ENCODE measurements at places on chromosomes 5 and 9.
A peak's percentile ranks its signal among the peaks of the same experiment; 100 is the strongest.

- DNase-seq: no peak
These were observed 31.2 kb upstream of the CTNNA1 start for GRCh38 chr5:138721979-138722378.

DNA sequence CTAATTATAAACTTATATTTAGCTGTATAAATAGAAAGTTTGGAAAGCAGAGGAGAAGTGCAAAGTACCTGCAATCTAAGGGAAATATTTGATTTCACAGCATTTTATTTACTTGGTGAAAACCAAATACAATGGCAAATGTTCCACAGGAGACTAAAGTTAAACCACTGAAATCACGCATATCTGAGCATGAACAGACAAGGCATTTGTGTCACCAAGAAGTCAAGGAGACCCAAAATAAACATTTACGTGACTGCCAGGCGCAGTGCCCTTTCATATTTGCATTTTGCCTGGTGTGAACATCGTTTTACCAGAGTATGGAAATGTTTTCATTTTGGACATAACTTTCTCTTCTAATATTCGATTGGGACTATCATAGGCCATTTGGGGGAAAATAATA, 20.6 kb downstream of the UGCG start:
- DNase-seq: no peak

GRCh38 chr9:107953556-107954125, 464.1 kb upstream of the KLF4 start:
- no peak for DNase-seq

DNA sequence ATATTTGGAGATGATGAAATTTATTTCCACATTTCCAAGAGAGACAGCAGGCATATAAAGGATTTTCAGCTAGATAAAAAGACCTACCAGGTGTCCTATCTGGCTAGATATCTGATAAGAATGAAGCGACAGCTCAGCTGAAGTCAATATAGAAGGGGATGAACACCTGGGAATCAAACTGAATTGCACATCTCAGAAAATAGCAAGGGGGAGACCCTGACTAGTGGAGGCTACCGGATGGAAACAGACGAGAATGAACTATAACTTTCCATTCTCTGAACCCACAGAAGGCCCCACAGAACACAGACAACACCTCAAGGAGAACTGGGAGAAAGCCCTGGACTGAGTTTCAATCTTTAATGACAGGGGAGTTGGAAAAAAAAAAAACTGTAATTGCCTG, 51.1 kb downstream of the CPLANE1 start:
- no peak for DNase-seq

DNA sequence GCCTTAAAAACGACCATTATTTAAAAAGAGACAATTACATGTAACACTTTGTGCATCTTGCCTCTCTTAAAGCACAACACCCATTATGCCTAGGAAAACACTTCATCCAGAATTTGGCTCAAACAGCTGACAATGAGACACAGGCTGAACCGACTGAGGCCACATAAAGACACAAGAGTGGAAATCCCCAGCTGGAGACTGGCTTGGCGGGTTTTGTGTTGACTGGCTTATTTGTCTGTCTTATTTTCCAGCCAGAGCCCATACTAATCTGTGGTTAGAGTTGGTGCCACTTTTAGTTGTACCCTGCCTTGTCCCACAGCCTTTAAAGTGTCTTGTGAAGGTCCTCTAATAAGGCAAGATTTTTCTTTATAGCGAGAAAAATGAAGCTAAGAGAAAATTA, 21.2 kb downstream of the TRIM14 start:
- DNase-seq: peak; percentile 20

DNA sequence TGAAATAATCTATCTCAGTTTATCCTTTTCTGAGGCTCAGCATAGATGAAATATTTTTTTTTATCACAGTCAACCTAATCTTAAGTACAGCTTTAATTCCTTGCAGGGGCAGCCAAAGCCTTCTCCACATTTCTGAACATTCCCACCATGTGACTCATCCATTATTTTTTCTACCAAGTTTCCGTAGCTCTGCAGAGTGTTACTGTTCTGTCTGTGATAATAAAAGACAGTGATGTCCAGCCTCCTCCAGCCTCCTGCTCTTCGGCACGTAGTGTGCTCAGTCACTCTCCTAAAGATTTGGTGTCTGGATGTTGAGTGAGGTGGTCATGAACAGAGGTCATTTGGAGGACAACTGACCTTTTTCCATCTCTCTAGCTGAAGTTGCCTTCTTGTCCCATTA, 338.1 kb upstream of the ADAMTS16 start:
- no peak for DNase-seq

DNA sequence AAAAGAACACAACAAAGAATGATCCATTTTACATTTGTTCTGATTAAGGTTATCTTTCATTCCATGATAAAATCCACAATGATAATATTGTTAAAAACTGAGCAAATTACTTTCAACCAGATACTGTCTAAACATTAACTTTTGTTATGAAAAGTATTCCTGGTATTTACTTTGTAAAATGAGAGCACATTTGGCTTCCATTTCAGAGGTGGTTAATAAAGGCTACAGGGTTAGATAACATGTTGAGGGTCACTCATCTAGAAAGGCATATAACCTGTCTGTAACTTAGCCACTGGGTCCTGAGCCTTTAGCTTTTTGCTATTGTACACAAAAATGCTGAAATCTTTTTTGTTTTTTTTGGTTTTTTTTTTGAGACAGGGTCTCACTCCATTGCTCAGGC, 99.3 kb downstream of the ANXA2R start:
- no peak for DNase-seq

- no peak for DNase-seq
These were observed 198.8 kb downstream of the SEMA5A start for GRCh38 chr5:9347032-9347431.

DNA sequence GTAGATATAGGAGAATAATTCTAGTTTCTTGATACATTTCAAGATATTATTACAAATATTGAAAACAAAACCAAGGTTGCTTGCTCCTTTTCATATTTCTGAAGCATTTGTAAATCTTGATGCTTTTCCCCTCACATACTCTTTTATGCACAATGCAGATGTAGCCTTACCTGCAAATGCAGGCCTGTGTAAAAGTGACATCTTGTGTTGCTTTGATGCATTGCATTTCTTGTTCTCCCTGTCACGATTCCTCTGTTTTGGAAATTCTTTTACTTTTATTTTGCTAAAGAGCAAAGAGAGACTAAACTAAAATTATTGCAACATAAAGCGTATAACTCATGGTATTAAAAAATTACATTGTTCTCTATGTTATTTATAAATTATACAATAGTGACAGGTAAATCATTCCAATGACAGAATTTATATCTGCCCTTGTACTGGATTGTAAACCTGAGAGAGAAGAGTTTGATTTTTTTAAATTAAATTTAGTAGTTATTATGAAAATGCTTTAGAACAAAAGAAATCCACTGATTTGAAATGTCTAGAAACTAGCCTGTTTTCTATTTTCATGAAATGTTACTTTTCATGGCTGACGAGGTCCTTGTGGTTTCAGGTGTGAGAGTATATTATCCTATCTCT, 970.0 kb downstream of the MAT2B start:
- DNase-seq: peak; percentile 20

DNA sequence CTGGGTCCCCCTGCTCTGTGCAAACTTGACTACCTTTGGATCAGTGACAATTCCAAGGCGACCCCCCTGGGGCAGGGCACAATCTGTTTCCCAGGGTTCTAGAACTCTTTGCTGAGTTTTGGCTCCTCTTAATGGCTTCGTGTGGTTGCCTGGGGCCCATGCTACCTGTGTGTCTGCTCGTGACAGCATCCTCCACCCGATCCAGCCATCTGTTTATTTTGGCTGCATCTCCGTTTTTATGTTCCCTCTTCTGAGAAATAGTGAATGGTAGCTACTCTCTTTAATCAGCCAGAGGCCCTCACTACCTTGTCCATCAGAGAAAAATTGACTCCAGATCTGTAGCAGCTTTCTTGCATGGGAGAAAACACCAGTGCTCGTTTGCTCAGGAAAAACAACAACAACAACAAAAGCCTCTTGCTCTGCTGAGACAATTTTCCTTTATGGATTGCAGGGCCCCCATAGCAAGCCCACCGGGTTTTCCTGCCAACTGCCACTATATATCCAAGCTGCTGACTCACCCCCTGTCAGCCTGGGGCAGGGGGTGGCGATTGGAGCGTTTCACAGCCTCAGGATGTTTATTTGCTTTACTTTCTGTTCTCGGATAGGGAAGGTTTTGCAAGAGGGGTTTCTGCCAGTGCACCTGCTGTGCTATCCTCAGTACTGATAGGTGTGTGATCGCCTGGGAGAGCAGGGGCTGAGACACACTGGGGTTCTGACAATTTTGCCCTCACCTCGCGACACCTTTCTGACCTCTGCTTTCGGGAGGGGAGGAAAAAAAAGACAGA, 607.8 kb downstream of the BNC2 start:
- peak; percentile 3 for DNase-seq

DNA sequence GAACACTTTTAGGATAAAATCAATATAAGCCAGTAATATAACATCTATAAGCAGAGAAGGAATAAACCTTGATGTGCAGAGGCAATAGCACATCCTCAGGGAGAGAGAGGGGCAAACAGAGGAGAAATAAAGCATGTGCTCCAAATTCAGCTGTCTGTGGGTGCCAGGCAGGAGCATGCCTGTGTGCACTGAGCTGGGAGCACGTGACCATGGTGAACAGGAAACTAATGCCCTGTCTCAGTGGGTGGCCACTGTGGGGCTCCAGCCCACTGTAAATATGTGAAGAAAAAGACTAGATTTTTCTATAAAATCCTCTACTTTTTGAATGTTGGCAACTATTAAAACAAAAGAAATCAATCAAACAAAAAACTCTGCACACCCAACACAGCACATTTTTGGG, 55.3 kb downstream of the FYB1 start:
- DNase-seq: peak; percentile 12

GRCh38 chr9:36245906-36246305, 12.3 kb downstream of the GNE start:
- no peak for DNase-seq

- DNase-seq: no peak
These were observed 131.7 kb downstream of the PAPPA start for GRCh38 chr9:116285320-116285719.

DNA sequence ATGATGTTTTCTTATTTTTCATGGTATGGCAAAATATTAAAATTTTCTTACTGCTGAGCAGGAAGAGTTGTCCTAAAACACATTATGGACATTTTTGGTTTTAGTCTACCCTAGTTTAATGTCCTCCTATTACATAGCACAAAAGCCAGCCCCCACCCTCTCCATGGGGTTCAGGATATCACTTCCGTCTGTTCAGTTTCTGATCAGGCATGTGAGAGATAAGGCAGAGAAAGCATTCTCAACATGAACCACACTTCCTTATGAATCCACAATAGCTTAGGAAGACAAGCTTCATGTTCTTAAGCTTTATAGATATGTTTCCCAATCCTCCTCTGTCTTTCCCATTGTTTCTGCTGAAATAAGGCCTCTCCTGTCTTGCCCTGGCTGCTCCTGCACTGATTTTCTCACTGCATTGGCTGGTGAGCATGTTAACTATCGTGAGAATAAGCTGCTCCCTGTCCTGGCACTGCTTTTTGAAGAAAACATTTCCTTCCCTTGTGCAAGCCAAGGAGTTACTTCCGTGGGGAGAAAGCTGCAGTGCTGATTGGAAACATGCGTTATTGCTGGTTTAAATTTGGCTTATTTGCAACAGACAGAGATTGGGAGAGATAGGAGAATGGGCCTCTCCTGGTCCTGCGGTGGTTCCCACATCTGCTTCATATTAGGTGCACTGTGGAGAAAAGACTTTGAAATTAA, 260.3 kb upstream of the RPS23 start:
- no peak for DNase-seq

GRCh38 chr5:142263346-142263745, 61.5 kb downstream of the SPRY4 start:
- DNase-seq: no peak

- DNase-seq: no peak
These were observed 528.0 kb downstream of the BNC2 start for GRCh38 chr9:16342246-16343020.

DNA sequence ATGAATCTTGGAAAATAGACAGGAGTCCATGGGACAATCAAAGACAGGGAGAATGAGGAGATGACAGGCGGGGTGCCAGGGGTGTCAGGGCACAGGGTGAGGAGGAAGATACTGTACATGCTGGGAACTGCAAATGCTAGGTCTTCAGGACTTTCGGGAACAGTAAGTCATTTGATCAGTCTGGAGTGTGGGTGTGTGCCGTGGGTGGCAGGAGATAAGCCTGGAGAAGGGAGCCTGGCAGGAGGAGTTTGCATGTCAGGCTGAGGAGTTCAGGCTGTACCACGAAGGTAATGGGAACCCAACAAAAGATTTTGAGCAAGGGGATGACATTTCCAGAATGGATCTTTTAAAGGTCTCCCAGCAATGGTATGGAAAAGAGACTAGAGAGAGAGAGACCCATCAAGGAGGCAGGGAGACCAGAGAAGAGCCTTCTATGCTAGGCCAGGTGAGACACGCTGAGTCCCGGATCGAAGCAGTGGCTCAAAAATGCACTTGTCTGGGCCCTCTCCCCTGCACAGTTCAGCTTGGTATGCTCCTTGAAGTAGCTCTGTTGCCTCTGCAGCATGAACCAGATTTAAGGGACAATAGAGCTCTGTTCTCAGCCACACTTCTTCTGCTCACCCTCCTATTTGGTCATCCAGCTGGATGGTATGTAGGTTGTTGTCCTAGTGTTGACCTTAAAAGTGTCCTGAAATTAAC, 77.0 kb upstream of the FER start:
- DNase-seq: no peak

GRCh38 chr5:170736966-170737365, 46.6 kb upstream of the GABRP start:
- no peak for DNase-seq

GRCh38 chr5:54838843-54839242, 146.6 kb downstream of the ESM1 start:
- peak; percentile 88 for DNase-seq

GRCh38 chr5:25090275-25090674, 445.5 kb upstream of the CDH10 start:
- no peak for DNase-seq

DNA sequence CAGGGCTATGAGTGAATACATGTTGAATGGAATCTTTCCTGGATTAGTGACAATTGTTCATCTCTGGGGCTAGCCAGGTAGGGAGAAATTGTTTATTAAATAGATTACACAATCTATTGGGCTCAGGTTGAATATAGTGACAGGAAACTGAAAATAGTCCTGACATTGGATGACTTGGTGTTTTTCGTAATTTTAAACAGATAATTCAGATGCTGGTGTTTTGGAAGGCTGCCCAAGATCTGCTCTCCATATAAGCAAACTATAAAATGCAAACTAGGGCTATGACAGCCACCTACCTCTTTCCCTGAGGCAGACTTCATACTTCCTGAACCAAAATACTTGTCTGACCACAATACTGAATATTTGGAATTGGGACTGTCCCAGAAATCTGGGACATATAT, 99.1 kb downstream of the ENC1 start:
- no peak for DNase-seq

DNA sequence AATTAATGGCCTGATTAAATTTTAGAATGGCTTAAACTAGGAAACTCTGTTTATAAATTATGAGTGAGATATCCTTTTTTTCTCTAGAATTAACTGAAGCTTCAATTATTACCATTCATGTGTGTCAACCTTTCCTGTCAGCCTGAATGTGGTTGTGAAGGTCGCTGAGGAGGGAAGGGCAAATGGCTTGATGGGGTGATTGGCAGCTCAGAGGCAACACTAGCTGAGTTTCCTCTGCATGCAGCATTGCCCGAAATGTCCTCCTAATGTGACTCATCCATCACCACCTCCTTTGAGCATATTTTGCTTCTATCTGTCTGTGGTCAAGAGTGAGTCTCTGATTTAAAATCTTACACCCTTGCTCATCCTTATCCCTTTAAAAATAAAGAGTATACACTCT, 281.9 kb downstream of the TENT4A start:
- no peak for DNase-seq

Measured in NCI-H1417 (cell line).